ENCODE measurements at places on chromosomes 1 and 21. TPM values are rescaled to one million over a fixed set of nuclear protein-coding genes. Genes with fewer than 3 reads are reported as not detected.

The NR5A2 gene
- 0.37 TPM for polyA plus RNA-seq

The LRRC8C gene
- polyA plus RNA-seq, result 0.80 TPM

The ROR1 gene
- 1.1 TPM for polyA plus RNA-seq

The CFAP298 gene
- polyA plus RNA-seq, result 47.3 TPM

The HNRNPCL1 gene
- polyA plus RNA-seq, result not detected

The FAF1 gene
- polyA plus RNA-seq, result 18.4 TPM

The GUCA2A gene
- polyA plus RNA-seq, result not detected

The MAP1LC3C gene
- 0.37 TPM for polyA plus RNA-seq

The ZMYND12 gene
- polyA plus RNA-seq, result 0.24 TPM

The ACTL8 gene
- polyA plus RNA-seq, result 0.12 TPM

The LHX8 gene
- polyA plus RNA-seq, result 0.08 TPM

The LGR6 gene
- 4.2 TPM for polyA plus RNA-seq

The SELENBP1 gene
- polyA plus RNA-seq, result 27.4 TPM

The OLFM3 gene
- polyA plus RNA-seq, result not detected

The BMP8B gene
- 0.12 TPM for polyA plus RNA-seq

The NUP210L gene
- polyA plus RNA-seq, result not detected

The UBXN10 gene
- 0.35 TPM for polyA plus RNA-seq

The SYCP1 gene
- polyA plus RNA-seq, result not detected

The CBS gene
- 0.92 TPM for polyA plus RNA-seq

The HTR1D gene
- not detected for polyA plus RNA-seq

The SLC66A1 gene
- polyA plus RNA-seq, result 8.9 TPM

The LRRC53 gene
- not detected for polyA plus RNA-seq

The CCDC18 gene
- 2.6 TPM for polyA plus RNA-seq

The LCE4A gene
- polyA plus RNA-seq, result not detected

The HUNK gene
- 0.10 TPM for polyA plus RNA-seq

The BNIPL gene
- 111 TPM for polyA plus RNA-seq

The EXO1 gene
- 2.7 TPM for polyA plus RNA-seq

The ADAMTS4 gene
- 0.82 TPM for polyA plus RNA-seq

The AGO1 gene
- 2.3 TPM for polyA plus RNA-seq

The EXTL1 gene
- polyA plus RNA-seq, result 0.45 TPM

The MCOLN2 gene
- polyA plus RNA-seq, result 1.4 TPM

The PKLR gene
- polyA plus RNA-seq, result 0.02 TPM

The HES5 gene
- 0.71 TPM for polyA plus RNA-seq

The NPHS2 gene
- not detected for polyA plus RNA-seq

The CAPN9 gene
- not detected for polyA plus RNA-seq

The SLC6A17 gene
- polyA plus RNA-seq, result 0.19 TPM

The PTPN14 gene
- 4.1 TPM for polyA plus RNA-seq

The OPTC gene
- polyA plus RNA-seq, result not detected

The LAD1 gene
- 275 TPM for polyA plus RNA-seq

The TTC24 gene
- 0.08 TPM for polyA plus RNA-seq

The C8A gene
- polyA plus RNA-seq, result not detected

The ZBTB21 gene
- polyA plus RNA-seq, result 1.6 TPM

The LRRC3 gene
- 0.63 TPM for polyA plus RNA-seq

The ALPL gene
- 2.4 TPM for polyA plus RNA-seq

The ADORA3 gene
- 0.94 TPM for polyA plus RNA-seq

The PLPPR4 gene
- polyA plus RNA-seq, result 0.14 TPM

The DCST2 gene
- polyA plus RNA-seq, result 1.7 TPM

The FOXD2 gene
- 0.01 TPM for polyA plus RNA-seq

The IGSF5 gene
- not detected for polyA plus RNA-seq

The ASTN1 gene
- polyA plus RNA-seq, result 0.02 TPM

The OR2T29 gene
- not detected for polyA plus RNA-seq

The CYP4A22 gene
- polyA plus RNA-seq, result not detected

The RAP1GAP gene
- 3.5 TPM for polyA plus RNA-seq

The OR10J1 gene
- polyA plus RNA-seq, result not detected

All from esophagus (tissue), 2 donors.